ENCODE measurements at places on chromosomes 11 and 22.

GRCh38 chr11:121595717-121596161, 143.0 kb upstream of the SORL1-AS1 start:
- DNase-seq, result no peak

DNA sequence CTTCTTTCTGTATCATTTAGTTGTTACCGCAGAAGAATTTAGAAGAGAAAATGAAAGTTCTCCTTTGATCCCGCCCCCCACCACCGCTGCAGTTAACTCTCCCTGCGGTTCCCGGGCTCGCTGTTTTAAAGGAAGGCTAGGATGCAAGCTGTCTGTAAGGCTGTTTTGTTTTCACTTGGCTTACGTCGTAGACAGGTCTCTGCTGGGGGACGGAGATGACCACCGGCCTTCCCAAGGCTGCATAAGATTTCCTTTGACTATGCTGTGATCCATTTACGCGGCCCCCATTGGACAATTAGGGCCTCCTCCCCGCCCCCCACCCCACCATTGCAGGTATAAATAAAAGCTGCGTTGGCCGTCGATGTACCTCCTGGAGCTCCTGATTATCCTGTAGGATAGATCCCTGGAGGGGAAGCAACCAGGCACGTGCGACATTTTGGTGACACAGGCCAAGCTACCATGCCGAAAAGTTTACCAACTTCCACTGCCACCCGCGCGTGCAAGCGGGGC, 1.4 kb upstream of the CPT1A start:
- no peak for DNase-seq

GRCh38 chr11:106216281-106216680, 138.8 kb downstream of the AASDHPPT start:
- DNase-seq, result no peak

GRCh38 chr11:131506348-131506747, 135.9 kb downstream of the NTM start:
- no peak for DNase-seq

DNA sequence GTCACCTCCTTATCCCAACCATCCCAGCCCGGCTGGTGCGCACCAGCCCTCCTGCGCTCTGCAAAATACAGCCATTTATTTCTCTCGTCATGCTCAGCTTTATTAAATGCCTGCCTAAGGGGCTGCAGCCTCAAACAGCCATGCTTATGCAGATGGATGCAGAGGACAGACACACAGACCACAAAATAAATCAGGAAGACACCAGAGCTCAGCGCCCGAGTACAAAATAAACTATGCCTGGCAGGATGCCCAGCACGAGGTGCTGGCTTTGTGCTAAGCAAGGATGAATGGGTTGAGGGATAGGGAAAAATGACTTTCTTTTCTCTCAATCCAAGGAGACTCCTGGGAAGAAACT, 70.5 kb downstream of the RPUSD4 start:
- DNase-seq, result no peak

DNA sequence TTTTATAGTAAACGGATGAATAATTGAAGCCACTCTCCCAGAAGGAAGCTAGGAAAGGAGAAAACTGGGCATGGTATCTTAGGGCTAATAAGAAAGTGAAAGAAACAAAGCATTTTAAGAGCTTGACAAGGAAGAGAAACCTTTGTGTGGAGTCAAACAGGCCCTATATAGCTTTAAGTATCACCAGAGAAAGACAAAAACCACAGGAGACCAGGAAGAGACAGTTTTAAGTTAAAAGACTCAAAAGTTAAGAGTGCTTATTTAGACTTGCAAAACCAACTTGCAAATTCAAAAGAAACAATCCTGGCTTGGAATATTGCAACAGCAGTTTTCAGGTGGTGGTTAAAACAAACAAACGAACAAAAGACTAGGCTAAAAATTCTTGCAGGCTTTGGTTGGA, 3.4 kb downstream of the PAK1 start:
- no peak for DNase-seq

GRCh38 chr11:34302046-34302921, 55.5 kb downstream of the ABTB2 start:
- DNase-seq, result no peak

DNA sequence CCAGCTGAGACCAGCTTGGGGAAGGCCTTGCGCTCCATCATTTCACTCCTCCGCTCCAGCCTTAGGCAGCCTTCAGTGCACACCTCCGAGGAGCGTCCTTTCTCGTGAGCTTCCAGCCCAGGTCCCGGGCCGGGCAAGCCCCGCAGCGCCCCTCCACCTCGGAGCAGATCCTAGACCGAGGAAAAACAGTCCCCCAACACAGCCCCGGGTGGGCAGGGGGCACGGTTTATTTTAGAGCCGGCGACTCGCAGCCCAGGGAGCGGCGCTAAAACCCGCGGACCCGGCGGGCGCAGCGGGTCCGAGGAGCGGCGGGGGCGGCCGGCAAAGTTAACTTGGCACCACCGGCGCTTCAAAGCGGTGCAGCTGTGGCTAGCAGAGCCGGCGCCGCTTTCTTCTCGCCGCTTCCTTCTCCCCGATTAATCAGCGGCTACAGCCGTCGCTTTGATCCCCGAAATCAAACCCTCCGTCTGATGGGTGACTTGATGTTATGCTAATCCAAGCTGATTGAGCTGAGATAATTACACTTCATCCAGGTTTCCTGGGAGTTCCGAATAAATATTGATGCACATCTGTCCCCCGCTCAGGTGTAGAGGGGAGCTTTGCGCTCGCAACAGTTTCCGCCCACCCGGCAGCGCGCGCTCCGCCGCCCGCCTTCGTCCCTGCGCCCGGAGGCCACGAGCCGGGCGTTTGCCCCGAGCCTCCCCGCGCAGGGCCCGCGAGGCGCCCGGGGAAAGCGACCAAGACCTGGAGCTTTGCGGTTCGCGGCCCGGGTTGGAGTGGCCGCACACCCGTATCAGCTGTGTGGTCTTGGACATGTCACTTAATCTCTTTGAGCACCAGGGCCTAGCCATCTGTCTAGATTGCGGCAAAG, 192.7 kb downstream of the BUD13 start:
- no peak for DNase-seq

DNA sequence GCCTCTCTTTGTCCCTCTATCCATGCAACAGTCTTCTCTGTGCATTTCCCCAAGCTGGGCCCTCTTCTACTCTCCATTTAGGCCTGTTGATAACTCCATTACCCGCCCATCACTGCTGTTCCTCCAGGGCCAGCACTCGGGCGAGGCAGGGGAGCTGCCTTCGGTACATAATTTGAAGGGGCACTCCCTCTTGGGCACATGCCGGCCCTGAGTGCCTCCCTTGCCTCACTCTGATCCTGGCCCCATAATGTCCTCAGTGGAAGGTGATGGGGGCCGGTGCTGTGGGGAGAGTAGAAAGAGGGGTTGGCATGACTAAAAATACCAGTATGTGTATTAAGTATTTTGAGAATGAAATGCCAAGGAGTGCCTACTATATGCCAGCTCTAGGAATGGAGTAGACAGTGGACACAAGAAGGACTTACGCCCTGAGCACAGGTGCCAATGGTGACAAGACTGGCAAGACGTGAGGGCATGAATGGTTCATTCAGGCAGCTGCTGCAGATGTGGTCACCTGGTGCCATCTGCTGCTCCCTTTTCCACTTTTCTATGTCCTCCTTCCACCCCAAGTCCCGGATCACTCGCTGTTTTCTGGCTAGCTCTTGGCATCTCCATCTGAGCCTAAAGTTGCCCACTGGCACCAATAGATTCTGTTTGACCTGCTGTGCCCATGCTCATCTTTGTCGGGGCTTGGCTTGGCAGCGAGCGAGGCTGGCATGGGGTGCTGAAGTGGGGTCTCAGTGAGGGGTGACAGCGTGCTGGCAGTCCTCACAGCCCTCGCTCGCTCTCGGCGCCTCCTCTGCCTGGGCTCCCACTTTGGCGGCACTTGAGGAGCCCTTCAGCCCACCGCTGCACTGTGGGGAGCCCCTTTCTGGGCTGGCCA, 22.6 kb downstream of the TMEM218 start:
- DNase-seq, result no peak

- DNase-seq, result no peak
Measured at GRCh38 chr11:42315267-42315666, 855.8 kb upstream of the LRRC4C start.

DNA sequence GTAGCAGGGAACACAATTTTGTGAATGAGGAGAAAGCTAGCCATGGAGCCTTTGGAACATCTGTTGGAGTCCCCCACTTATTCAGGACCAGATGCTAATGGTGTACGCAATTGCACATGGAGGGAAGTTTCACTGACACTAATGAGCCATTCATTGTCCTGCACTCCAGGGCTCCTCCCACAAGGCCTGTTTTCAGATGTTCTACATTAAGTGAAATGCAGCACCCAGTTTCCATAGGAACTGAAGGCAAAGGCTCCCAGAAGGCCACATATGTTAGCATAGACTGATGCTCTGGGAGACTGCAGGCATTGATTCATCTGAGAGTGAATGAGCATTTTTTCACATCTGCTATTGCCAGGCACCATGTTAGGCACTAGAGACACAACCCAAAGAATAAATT, 399.5 kb downstream of the ETS1 start:
- DNase-seq, result no peak

DNA sequence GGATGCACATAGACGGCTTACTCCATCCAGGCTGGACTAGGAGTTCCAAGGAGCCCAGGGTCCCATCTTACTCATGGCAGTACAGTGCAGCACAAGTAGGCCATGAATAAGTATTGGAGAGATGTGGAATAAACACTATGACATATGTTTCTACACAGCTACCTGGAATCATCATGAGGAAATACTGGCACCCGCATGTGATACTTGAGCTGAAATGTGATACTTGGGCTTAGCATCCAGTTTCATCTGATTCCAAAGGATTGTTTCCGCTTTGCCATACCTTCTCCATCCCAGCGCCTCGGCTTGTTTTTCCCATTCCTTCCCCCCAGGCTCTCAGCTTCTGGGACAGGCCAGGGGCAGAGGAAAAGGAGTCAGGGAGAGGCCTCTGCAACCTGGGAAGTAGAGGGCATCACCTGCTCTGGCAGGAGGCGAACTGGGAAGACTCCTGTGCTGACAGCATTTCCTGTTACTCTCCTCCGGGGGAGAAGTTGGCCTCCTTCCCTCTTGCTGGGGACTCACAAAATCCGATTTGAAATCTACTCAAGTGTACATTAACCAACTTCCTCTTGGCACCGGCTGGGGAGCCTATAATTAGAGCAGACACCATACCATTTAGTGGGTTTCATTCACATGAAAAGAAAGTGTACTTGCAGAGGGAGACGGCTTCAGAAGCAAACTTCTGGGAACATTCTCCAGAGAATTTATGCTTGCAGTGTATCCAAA, 187.8 kb downstream of the MIAT start:
- DNase-seq, result no peak

DNA sequence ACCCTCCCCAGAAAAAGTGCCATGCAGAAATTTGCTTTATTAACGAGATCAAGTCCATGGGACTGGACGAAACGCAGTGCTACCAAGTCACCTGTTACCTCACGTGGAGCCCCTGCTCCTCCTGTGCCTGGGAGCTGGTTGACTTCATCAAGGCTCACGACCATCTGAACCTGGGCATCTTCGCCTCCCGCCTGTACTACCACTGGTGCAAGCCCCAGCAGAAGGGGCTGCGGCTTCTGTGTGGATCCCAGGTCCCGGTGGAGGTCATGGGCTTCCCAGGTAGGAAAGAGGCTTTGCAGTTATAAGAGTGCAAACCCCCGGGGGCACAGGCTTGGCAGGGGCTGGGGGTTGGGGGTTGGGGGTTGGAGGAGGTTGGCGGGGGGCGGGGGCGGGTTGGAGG, 4.2 kb downstream of the APOBEC3H start:
- no peak for DNase-seq

DNA sequence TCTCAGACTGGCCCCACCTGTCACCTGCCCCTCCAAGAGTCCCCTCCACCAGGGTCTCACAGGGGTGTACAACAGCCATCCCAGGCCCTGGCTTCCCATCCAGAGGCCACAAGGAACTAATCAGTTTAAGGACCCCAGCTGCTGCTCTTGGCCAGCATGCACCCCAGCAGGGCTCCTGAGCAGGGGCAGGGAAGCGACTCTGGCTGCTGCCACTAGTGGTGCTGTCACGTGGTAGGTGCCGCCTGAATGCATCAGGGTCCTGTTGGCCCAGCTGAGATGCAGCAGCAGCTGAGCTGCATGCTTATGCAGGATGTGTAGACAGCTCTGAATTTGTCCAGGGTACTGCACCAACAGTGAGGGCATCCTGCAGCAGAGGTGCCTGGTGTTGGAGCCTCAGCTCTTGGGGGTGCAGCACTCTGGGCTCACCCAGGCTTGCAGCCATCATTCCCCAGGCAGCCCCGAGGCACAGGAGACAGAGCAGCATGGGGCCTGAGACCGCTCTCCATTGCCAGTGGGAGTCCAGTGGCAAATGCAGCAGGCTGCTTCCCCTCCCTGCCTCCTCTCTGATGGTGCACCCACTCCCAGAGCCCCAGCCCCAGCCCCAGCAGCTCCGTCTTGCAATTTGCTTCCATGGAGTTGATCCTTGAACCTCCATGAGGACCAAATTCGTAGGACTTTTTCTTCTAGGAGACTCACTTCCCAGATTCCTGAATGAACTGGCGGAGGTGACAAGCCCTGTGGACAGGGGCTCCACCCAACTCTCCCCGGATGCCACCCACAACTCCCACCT, 98.7 kb downstream of the MPPED1 start:
- no peak for DNase-seq

DNA sequence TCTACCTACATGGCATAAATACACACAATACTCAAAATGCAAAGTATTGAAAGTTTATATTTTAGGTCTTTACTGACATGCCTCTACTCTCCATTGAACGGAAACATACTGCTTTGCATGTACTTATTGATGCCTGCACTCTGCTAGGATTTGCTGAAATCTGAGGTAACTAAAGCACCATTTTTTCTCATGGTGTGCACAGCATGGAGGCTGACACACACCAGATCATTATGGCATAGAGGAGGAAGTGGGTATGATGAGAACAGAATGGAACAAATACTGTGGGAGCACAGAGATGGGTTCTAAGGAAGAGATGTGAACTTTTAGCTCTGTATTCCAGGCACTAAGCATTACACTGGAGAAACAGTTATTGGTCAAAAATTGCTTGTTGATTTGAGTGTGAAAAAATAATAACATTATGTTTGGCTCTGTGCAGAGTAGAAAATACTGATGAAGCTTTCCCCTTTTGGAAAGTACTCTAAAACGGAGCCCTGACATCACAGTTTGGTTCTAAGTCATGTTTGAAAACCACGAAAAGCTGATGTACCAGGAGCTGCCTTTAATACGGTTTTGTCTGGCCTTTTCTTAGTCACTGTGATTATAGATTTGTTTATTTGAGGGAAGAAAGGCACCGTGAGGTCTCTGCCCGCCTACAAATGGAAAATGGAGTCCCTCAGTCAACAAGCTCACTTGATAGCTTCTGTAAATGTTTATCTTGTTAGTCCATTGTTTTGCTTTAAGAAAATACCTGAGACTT, 5.6 kb downstream of the OR52R1 start:
- no peak for DNase-seq

DNA sequence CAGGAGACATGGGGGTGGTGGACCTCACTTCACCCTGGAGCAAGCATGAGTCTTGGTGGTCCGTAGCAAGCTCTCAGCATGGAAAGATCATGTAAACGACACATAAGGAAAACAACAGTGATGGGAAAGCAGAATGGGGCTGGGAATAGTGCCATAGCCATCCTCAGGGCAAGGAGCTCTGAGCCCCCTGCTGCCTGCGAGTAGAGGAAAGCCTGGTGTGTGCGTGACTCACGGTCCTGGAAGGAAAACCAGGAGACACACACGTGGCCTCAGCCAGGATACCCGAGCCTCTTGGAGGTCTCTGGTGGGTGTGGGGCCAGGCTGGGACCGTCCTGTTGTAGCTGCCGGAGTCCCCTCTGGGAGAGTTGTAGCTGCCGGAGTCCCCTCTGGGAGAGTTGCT, 12.4 kb downstream of the SHANK3 start:
- DNase-seq, result no peak

All from stimulated activated CD8-positive, alpha-beta memory T cell treated with anti-CD3 and anti-CD28 coated beads, Interleukin-7, amount 100 ng/mL, for 1 hour (primary cell).